ENCODE measurements at places on chromosomes 11 and 22.

DNA sequence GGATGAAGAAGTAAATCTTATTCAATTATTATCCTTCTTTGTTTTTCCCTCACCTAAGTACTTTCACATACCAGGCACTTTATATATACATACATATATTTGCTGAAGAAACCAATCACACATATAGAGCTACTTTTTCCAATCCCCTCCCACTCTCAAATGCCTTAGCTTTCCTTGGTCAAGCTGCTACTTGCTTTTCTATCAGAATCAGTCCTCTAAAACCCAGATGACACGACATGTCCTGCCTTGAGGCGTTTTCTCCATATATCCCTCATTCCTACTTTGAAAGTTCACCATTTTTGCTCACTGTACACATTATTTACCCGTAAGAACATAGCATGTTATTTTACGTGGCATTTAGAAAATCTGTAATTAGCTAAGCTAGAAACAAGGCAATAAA is 5.4 kb downstream of the RAB38 start:
- no peak for DNase-seq

- DNase-seq, result no peak
Measured at GRCh38 chr11:81700076-81700475, 1033.6 kb downstream of the FAM181B start.

DNA sequence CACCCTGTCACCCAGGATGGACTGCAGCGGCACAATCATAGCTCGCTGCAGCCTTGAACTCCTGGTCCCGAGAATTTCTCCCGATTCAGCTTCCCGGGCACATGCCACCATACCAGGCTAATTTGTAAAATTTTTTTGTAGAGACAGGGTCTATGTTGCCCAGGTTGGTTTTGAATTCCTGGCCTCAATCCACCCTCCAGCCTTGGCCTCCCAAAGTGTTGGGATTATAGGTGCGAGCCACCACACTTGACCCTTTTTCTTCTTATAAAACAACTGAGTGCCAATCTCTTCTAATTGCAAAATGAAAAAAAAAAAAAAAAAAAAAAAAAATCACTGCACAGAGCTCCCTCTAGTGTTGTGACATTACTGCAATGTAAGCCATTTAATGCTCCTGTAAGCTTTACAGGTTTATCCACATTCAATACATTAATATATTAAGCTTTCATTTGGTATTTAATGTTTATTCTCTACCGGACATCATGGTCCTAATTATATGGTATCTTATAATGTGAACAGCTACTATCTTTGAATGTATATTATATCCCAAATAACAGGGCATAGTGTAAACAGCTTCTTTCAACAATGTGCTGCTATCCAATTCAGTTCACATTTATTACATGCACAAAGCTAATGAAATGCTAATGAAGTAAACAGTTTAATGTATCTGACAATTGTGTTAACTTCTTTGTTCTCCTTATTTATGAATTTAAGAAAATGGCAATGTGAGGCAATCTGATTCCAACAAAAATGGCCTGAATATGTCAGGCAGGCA is 44.6 kb downstream of the COPB1 start:
- no peak for DNase-seq

DNA sequence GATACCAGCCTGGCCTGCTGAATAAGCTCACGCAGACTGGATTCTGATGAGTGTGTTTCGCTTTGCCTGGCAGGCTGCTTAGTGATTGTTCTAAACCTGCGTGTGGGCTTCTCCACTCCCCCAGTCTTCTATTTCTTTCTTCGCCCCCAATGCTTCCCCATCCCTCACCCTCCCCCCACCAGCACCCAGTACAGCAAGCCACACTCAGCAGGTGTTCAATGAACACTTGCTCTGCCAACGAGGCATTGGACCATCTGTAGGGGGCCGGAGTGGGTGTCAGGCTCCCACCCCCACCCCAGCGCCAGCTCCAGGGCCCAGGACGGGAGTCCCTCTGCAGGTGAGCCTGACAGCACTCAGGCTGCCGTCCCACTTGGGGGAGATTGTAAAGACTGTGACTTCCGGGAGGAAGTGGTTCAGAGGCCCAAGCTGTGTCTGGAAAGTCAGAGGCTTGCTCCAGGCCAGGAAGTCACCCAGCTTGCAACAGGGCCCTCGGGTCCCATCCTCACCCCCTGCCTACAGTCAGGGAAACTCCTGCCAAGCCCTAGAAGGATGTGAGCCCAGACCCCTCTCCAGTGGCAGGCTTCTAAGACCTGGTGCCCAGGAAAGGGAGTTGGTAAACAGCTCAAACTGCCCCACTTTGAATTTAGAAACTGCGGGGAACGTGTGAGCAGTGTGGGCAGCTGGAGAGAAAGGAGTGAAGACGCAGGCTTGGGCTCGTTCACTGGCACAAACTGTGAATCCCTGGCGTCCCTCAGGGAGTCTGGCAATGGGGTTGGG is 66.3 kb upstream of the PRDM11 start:
- DNase-seq, result no peak

DNA sequence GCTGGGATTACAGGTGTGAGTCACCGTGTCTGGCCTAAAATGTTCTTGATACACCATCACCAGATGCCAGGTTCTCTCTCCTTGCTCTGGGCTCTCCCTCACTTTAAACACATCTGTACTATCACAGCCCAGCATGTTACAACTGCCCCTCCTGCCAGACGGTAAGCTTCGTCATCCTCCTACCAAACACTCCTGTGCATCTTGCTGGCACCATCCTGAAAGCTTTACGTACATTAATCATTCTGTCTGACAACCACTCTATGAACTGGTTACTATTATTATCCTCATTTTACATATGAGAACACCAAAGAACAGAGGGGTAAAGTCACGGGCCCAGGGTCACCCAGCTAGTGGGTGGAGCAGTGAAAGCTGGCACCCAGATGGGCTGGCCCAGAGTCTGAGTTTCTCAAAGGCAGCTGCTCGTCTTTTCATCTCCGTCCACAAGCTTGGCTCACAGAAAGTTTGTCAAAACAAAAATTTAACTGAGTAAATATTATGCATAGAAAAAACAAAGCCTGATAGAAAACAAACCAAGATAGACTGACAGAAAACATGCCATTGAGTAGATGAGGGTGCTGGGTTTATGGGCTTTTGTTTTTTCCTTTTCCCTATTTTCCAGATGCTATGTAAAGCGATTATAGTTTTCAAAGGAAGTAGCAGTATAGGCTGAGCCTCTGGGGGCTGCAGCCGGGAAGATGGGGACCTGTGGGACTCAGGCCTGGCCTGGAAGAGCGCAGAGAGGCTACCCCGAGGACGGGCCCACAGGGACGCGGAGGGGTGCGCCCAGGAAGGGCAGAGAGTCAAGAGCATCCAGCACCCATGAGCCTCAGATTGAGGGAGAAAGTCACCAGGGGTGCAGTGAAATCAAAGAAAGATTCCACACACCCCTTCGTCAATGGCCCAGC is 9.5 kb downstream of the PLA2G6 start:
- DNase-seq, result no peak

DNA sequence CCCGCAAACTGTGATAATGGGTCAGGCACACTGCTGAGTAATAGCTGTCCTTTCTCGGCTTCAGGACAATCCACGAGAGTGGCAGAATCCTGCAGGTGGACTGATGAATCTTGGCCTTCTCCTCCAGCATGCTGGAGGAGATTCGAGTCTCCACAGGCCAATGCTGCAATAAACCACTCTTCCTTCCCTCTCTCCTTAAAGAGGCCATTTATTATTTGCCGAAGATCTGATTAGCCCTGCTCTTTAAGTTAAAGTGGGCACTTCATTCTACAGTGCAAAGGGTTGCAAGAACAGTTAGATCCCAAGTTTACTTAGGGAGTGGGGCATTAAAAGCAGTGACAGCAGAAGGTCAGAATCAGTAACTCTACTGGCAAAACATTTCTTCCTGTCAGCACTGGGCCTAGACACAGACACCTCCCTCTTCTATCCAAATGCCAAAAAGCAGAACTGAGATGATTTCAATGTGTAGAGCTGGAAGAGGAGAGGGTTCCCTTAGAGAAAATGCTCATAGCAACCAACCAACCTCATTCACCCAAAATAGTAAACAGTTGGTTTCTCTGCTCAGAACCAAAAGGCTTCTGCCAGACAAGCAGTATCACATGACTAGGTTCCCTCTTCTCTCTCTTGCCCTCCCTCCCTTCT is 121.7 kb downstream of the SGSM3 start:
- no peak for DNase-seq

DNA sequence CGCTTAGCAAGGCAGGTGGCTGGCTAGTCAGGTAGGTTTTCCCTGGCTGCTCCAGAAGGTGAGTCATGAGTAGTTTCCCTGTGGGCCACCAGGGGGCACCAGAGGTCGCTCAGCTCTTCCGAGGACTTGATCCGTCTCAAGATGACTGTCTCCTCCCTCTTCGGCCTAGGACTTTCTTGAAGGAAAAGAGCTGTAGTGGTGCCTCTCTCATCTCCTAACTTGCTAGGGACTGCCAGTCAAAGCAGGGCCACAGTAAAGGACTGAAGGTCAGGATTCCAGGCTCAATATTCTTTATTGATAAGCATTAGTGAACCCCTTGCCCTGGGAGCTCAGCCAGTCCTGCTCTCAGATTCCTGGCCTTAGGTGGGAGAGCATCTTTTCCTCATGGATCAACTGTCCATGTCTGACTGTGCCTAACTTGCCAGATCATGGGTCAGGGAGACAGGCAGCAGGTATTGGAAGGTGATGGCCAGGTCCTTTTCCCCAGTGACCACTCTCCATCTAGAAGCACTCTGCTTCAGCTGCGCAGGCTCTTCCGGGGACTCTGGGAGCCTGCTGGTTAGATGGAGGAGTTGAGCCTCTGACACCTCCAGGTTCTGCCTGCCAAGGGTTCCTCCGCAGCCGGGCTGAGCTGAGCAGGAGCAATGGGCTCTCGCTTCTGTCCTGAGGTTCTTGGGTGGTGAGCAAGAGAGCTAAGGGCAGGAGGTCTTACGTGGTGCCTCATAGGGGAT is 1.9 kb downstream of the POLD4 start:
- peak; percentile 72 for DNase-seq

GRCh38 chr11:42674436-42674835 is 637.4 kb upstream of the API5 start:
- no peak for DNase-seq

- DNase-seq, result no peak
Measured at GRCh38 chr11:96338910-96339705, 3.9 kb downstream of the MAML2 start.

- peak; percentile 66 for DNase-seq
Measured at GRCh38 chr11:101436511-101437142, 147.2 kb downstream of the TRPC6 start.

DNA sequence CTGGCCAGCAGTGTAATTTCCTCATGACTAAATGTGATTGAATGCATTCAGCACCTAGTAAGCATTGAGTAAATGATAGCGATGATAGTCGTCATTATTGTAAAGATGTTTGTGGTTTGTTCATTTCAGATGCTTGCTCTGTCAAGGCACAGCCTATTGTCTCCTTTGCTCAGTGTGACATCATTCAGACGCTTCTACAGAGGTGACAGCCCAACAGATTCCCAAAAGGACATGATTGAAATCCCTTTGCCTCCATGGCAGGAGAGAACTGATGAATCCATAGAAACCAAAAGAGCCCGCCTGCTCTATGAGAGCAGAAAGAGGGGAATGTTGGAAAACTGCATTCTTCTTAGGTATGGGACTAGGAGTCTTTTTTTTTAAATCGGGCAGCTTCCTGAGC is 7.6 kb downstream of the SDHAF2 start:
- DNase-seq, result no peak

- no peak for DNase-seq
Measured at GRCh38 chr11:47147250-47147649, 29.4 kb downstream of the ARFGAP2 start.

DNA sequence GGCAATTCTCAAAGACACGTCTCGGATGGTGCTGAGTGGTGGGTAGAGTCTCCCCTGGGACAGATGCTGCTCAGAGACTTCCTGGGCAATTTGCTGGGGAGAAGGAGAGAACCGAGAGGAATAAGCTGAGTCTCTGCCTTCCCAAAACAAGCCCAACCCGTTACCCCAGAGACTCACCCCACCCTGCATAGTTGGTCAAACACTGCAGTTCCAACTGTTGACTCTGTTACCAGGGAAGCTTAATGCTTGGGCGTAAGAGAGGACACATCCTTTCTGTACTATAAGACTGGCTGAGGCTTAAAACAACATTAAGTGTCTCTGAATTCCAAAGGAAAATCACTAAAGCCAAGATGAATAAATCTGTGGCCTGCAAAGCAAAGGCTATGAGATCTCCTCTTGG is 68.1 kb downstream of the CCDC81 start:
- DNase-seq, result no peak

DNA sequence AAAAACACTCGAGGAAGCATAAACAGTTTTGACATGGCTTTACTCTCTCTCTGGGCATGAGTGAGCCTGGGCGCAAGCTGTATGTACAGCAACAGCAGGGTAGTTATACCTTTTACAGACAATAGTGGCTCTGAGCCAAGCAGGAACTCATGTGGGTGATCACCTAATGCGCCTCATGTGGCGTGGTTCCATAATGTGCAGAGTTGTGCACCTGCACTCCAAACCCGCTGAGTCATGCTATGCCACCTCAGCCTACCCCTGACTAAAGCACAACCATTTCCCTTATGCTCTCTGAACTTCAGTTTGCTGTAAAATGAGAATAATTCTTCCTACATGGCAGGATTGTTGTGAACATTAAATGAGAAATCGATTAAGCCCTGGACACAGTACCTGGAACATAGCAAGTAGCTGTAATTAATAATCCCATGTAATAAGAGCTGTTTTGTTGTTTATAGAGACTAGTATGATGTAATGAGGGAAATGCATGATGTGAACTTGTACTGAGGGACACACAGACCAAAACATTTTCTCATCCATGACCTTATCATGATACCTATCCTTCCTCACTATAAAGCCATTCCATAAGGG is 71.6 kb downstream of the CCDC34 start:
- DNase-seq, result peak; percentile 6

DNA sequence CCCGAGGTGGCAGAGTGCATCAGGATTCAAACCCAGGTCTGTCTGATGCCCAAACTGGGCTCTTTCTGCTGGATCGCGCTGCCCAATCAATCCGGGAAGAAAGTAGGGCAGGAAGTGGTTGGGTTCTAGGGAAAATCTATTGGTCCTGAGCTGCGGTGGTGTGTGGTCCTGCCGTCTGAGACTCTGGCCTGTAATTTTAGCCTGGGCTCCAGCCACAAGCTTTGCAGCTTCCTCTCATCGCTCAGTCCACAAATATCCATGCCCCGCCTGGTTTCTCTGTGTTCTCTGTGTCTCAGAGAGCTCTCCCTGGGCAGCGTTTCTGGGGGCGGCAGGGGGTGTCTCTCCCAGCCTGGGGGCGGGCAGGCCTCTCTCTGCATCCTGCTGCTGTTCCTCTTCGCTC is 18.7 kb downstream of the CACNG2 start:
- DNase-seq, result no peak
